ENCODE measurements at places on chromosomes 11 and 22. TPM values are rescaled to one million over a fixed set of nuclear protein-coding genes. Genes with fewer than 3 reads are reported as not detected.
A peak's percentile ranks its signal among the peaks of the same experiment; 100 is the strongest.

The CYB5R2 gene
- not detected for total RNA-seq

The VSTM5 gene
- not detected for total RNA-seq

GRCh38 chr22:27677905-27678458, 123.6 kb downstream of the MN1 start:
- no peak for DNase-seq

GRCh38 chr22:40654522-40655167, 18.1 kb upstream of the MRTFA start:
- DNase-seq: no peak

The C22orf15 gene
- total RNA-seq: not detected

DNA sequence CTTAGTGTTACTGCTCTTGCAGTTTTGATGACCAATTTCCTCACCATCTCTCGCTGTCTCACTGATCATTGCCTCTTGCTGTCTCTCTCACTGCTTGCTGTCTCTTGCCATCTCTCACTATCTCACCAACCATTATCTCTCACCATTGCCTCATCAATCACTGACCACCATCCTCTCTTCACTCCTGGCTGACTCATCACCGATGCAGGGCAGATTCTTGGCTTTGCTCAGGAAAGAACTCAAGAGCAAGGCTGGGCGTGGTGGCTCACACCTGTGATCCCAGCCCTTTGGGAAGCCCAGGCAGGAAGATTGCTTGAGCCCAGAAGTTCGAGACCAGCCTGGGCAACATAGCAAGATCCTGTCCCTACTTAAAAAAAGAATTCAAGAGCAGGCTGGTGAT, 66.3 kb upstream of the SYN3 start:
- no peak for DNase-seq

DNA sequence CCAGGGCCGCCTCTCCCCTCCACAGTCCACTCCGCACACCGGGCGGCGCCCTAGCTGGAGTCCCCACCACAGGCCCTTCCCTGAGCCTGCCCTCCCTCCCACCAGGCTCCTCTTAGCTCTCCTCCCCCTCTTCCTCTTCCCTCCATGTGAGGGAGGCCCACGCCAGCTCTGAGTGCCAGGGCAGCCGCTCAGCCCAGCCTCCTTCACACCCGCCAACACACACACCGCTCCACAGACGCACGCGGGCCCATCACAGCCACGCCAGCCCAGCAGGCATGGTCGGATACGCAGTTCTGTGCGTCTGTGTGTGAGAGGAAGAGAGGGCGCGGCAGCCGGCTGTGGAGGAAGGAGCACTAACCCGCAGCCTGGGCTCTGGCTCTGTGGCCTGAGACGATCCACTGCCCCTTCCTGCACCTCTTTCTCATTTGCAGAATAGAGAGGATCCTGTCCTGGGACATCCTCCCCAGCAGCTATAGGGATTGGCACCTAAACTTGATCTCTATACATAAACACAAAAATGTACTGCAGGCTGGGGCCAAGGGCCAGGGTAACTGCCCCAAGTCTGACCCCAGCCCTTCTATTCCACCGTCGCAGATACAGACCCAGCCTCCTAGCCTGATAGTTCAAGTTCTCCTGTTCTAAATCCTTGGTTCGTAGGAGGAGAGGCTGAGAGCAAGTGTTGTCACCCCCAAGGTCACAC, 3.5 kb downstream of the CHRM4 start:
- DNase-seq: no peak

GRCh38 chr11:128843198-128843785, 23.8 kb downstream of the KCNJ1 start:
- no peak for DNase-seq

GRCh38 chr22:28103596-28103995, 184.5 kb upstream of the PITPNB start:
- DNase-seq: no peak

DNA sequence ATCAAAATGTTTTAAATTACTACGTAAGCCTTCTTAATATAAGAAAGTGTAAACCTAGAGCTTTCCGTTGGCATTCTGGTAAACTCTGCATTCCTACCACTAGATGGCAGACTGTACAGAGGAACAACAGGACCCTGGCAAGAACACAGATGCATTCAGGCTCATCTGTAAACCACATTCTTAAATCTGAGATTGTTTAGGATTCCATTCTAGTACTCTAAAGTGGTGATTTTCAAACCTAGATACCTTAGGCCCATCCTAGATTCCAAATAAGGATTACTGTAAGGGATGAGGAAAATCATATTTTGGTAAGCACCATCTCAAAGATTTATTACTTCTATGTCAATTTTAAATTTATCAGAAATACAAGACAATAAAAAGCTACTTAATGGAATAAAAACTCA, 26.9 kb downstream of the PICALM start:
- peak; percentile 98 for DNase-seq

GRCh38 chr11:96107143-96107824, 183.4 kb upstream of the MTMR2 start:
- DNase-seq: no peak

DNA sequence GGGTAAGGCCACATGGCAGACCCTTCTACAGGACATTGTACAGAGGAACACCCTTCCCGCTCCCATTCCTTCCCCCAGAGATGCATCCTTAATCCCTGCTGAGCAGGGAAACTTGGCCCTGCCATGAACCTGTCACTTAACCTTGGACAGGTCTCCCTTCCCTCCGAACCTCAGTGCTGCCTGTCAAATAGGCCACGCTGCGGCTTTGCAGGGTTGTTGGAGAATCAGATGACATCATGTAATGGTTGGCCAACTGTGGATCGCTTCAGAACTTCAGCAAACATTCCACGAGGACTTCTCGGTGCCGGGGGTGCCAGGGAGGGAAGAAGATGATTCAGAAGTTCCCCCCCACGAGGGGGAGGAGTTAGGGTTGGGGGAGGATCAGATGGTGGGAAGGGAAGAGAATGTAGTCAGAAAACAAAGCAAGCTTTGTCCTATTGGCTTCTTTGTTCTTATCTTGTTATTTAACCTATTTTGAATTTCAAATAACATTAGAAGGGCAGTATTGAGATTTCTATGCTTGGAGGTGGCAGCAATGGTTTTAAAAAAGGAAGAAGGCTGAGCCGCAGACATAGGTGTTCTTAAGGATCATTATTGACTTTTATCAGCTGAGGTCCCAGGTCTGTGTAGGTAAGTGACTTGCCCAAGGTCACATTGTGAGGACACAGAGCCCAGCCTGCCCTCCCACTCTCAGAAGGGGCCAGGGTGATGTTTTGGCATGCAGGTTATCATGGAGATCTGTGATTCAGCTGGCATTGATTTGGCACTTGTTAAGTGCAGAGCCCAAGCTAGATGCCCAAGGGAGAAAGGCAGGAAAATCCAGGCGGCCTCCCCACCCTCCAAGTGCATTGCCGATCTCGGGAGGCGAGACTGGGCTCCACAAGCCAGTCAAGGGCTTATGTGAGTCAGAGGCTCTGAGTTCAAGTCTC, 3.1 kb downstream of the CDC42EP1 start:
- DNase-seq: no peak

GRCh38 chr22:22886546-22886945, 1.1 kb upstream of the IGLL5 start:
- no peak for DNase-seq

The KCNJ4 gene
- not detected for total RNA-seq

The ABCG4 gene
- total RNA-seq: not detected

GRCh38 chr11:19442554-19442910, 201.8 kb upstream of the E2F8 start:
- no peak for DNase-seq

The PTPRCAP gene
- total RNA-seq: 348 TPM

GRCh38 chr22:48758881-48759875, 1068.5 kb downstream of the BRD1 start:
- no peak for DNase-seq

- peak; percentile 45 for DNase-seq
Measured at GRCh38 chr22:40747361-40747760, 68.1 kb downstream of the MCHR1 start.

The KRTAP5-11 gene
- not detected for total RNA-seq

The MIOX gene
- total RNA-seq: 3.9 TPM

GRCh38 chr11:134020598-134020997, 48.3 kb upstream of the JAM3 start:
- no peak for DNase-seq

The CHORDC1 gene
- total RNA-seq: 204 TPM

DNA sequence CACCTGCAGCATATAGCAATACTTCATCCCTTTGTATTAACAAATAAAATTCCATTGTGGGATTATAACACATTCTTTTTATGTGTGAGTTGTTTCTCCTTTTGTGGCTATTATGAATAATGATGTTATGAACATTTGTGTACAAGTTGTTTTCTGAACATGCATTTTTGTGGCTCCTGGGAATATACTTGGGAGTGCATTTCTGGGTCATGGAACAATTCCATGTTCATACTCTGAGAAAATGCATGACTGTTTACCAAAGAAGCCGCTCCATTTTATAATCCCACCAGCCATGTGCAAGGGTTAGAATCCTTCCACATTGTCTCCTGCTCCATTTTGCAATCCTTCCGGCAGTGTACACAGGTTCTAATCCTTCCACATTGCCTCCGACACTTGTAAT, 713.8 kb downstream of the TBC1D22A start:
- DNase-seq: no peak
